ENCODE measurements at places on chromosomes 12 and 14. TPM values are rescaled to one million over a fixed set of nuclear protein-coding genes. Genes with fewer than 3 reads are reported as not detected.
A peak's percentile ranks its signal among the peaks of the same experiment; 100 is the strongest.

DNA sequence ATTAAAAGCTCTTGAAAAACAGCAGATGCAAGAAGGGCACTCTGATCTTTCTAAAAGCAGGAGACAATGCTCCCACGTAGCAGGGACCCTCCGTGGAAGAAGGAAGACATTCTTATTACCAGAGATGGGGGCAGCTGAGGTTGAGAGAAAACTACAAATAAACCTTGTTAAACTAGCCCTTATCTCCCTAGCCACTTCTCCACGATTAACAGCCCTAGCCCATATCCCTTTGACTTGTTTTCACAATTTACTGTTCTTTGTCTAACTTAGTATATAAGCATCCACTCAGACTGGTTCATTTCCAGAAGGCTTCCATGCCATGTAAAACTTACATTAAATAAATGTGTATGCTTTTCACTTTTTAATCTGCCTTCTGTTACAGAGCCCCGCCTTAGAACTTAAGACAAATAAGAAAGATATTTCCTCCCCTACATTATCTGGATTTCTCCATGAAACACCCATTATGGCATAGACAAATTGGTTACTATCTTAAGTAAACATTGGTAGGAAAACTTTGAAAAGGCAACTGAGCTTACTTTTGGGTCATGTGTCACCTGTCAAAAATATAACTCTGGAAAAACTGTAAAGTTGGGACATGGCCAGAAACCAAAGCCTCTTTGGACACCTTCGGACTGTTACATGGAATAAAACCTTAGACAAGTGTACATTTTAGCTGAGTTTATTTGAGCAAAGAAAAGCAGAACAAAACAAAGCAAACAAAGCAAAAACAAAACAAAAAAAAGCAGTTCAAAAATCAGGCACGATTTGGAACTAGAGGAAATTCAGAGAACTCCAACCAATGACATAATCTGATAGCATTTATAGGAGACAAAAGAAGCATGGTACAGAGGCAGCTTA lies 4.9 kb upstream of the RNASE1 start:
- no peak for DNase-seq

The SOAT2 gene
- not detected for total RNA-seq

DNA sequence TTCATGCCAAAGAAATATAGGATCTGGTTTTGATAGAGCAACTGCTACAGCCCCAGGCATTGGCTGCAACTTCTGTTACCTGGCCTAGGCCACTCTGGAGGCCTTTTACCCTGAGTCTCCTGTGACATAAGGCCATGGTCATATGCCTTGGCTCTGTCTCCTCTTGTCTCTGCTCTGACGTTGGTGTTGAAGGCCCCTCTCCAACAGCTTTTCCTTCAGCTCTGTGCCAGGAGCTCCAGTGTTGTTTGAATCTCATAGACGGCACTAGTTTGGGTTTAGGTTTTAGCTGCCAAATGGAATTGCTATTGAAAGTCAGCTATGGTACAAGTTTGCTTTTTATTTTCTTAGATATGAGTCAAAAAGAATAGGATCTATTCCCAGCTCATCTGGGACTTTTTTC lies 41.1 kb downstream of the TTLL5 start:
- no peak for DNase-seq

GRCh38 chr12:88895634-88896033 lies 315.4 kb upstream of the KITLG start:
- no peak for DNase-seq

- no peak for DNase-seq
Observed at GRCh38 chr12:27191531-27191930, 52.6 kb upstream of the STK38L start.

- DNase-seq: peak; percentile 8
Observed at GRCh38 chr12:8559676-8560075, 19.0 kb upstream of the CLEC4E start.

DNA sequence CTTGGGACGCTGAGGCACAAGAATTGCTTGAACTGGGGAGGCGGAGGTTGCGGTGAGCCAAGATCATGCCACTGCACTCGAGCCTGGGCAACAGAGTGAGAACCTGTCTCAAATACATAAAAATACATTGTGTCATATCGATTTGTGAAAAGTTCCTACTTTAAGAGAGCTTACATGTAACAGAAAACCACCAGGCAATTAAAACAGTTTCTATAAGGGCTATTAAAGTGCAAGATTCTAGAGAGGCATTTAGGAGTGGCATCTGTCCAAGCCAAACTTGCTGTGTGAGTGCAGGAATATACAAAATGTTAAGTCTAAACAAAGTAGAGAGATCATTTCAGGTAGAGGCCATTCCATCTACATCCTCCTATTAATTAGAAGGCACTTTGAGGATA lies 1.7 kb upstream of the NEK9 start:
- DNase-seq: no peak

GRCh38 chr12:65902500-65902899 lies 78.2 kb downstream of the HMGA2 start:
- peak; percentile 77 for DNase-seq
